H1 (cell line): ENCODE measurements at places on chromosomes 7 and 10.

- no peak for DNase-seq
- H3K36me3 ChIP-seq, result no peaks in the 10 kb centered on the region
- no peaks in the 10 kb centered on the region for H3K4me1 ChIP-seq
- H3K27me3 ChIP-seq, result no peaks in the 10 kb centered on the region
- H3K4me3 ChIP-seq, result no peak overlapping the region
Measured at GRCh38 chr7:145263886-145264285, 428.0 kb upstream of the TPK1 start.

DNA sequence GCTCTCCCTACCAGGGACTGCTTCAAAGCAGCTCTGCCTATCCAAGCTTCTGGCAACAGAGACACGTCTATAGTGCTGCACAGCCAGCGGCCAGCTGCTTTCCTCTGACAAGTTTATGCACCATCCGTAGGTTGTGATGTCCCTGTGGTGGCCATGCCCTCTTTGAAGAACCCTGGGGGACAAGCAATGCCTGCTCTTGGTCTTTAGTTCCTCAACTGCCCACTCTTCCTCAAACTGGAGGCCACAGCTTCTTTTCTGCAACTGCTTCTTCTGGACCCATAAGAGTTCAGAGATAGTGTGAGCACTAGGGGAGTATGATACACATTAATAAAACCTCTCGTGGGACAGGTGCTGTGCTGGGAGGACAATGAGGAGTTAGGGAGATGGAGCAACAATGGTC, 164.9 kb downstream of the ELMO1 start:
- no peak overlapping the region for H3K27ac ChIP-seq
- H3K27me3 ChIP-seq, result no peaks in the 10 kb centered on the region
- peaks cover 16% of the 10 kb centered on the region for H3K4me1 ChIP-seq

- no peak overlapping the region for H3K27ac ChIP-seq
- no peak overlapping the region for H3K4me3 ChIP-seq
- no peaks in the 10 kb centered on the region for H3K27me3 ChIP-seq
- no peaks in the 10 kb centered on the region for H3K36me3 ChIP-seq
- DNase-seq, result no peak
Measured at GRCh38 chr7:33831389-33832141, 73.8 kb upstream of the BMPER start.

DNA sequence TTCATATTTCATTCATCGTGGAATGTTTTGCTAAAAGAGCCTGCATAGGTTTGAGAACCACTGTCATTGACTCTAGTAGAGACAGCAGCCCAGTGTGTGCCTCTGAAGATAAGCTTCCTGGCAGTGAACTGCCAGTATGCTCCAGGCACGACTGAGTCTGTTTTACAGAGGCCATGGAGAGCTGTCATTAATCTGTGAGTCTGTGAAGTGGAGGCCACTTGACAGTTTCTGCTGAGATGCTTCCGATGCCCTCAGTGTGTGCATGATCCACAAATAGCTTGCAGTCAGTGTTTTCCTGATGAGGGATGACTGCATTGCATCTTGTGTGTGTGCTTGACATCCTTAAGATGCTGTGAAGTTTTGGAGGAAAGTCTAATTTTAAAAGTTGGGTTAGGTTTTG, 162.2 kb downstream of the PFKFB3 start:
- no peak for DNase-seq
- H3K36me3 ChIP-seq, result no peaks in the 10 kb centered on the region
- H3K4me1 ChIP-seq, result peaks cover 10% of the 10 kb centered on the region; the same call in 1 of the 2 replicates
- no peaks in the 10 kb centered on the region for H3K27me3 ChIP-seq
- no peak overlapping the region for H3K27ac ChIP-seq
